ENCODE measurements at places on chromosomes 2 and 18.

DNA sequence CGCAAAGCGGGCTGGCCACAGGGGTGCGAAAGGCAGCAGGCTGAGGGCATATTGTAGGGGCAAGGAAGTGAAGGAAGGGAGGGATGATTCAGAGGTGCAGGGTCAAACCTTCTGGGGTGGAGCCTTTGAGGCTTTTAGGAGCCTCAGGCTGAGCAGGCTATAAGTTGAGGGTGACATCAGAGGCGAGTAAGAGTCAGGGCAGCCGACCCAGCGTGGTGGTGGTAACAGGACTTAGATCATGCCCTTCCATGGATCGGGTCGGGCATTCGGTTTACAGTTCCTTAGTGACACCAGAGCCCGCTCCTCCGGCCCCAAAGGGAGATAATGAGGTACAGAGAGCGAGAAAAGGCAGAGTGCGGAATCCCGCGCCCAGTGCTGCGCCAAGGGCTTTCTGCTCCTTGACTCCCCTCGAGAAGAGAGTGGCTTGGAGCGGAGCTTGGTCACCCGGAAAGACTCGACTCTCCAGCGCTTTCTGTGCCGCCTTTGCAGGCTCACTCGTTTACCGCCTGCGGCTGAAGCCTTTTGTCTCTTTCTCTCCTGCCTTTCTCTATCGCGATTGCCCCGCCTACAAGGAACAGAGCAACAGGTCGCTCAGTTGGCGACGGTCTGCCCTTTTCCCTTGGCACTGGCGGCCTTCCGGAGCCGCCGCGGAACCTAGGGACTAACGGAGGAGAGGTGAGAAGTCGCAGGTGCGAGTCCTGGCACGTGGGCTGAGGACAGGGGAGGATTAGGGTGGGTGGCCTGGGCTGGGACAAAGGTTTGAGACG is 720 bp downstream of the LBX2 start:
- DNase-seq, result peak; percentile 23

DNA sequence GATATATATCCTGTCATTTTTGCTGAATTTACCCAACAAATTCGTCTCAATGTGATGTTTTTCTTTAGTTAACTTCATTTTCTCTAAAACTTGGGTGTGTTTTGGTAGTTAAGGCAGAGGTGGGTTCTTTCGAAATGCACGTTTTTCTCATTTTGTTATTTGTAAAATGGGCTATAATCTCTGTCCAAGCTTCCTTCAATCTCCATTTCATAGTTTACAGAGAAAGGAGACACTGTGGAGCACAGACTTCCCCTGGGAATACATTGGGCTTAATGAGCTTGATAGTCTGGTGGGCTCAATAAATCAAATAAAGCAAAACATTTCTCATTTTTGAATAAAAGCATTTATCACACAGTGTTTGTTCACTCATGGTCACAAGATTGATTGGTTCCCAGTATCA is 145.1 kb downstream of the AGPS start:
- DNase-seq, result no peak

- peak; percentile 47 for DNase-seq
Measured at GRCh38 chr2:227890495-227891079, 19.2 kb downstream of the DAW1 start.

- DNase-seq, result no peak
Measured at GRCh38 chr2:219216535-219216915, 2.2 kb downstream of the ABCB6 start.

DNA sequence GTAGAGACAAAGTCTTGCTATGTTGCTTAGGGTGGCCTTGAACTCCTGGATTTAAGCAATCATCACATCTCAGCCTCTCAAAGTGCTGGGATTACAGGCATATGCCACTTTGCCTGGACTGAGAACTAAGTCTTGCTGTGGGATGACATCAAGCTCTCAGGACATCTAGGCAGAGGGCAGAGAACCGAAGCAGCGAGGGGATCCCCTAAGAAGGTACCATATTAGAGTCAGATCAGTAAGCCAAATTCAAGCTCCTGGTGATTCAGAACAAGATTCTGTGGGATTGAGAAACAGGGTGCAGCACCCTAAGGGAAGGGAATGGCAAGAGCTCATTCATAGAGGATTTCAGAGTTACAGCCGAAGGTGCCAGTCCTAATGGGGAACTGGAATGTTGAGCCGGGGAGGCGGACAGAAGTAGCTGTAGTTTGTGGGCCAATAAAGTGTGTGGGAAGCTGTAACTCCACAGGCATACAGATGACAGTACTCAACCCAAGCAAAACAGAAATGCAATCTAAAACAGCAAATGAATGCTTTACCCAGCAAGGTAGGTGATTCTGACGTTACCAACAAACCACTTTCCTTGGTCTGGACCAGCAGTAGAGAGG is 30.9 kb downstream of the EPHA4 start:
- no peak for DNase-seq

DNA sequence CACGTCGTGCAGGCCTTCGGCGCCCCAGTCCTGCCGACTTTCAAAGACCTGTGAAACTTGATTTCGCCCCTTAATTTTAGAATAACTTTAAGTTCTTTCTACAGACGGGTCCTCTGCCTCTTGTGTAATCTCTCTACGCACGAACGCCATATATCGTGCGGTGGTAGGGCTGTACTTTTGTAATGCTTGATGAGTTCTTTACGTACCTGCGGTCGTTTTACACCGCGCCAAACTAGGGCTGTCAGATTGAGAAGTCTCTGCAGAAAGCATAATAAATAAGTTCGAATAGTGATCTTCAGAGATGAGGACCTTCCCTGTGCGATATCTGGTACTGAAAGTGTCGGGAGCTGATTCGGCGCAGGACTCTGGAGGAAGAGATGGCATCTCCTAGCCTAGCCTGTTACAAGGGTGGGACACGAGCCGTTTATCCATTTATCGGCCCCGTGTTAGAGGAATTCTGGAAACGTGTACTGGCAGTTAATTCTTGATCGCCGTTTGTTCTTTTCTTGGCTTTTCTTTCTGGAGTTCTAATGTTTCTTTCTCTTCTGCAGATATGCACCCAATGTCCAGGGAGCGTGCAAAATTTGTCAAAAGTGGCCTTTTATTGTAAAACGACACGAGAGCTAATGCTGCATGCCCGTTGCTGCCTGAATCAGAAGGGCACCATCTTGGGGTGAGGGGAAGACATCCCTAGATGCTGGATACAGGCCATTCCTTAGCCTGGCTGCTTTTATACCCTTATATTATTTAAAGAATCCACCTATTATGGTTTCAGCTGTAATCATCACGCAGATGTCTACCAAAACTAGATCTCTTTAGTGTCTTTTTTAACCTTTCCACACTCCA is 781 bp upstream of the SLC5A6 start:
- DNase-seq, result peak; percentile 63

- DNase-seq, result no peak
Measured at GRCh38 chr2:85794491-85795121, 40.8 kb downstream of the ATOH8 start.

- no peak for DNase-seq
Measured at GRCh38 chr2:191467113-191467512, 210.8 kb upstream of the NABP1 start.

- no peak for DNase-seq
Measured at GRCh38 chr2:42793334-42794270, 1.2 kb upstream of the HAAO start.

Measured in CD4-positive, alpha-beta T cell treated with Interleukin-10 for 1 hour (primary cell).